Activated T-cell treated with anti-CD3 and anti-CD28 coated beads for 4 hours (primary cell): ENCODE measurements at places on chromosomes 7 and 10.

- no peak for DNase-seq
Observed at GRCh38 chr7:82530361-82530760, 86.8 kb upstream of the CACNA2D1 start.

DNA sequence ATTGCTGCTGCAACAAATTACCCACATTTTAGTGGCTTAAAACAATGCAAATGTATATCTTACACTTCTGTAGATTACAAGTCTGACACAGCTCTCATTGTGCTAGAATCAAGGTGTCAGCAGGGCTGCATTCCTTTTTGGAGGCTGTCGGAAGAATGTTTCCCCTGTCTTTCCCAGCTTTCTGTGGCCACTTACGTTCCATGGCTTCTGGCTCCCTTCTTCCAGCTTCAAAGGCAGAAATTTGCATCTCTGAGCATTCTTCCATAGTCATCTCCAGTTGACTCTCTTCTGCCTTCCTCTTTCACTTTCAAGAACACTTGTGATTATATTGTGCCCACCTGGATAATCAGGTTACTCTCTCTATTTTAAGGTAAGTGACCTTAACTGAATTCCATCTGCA, 125.3 kb downstream of the GPR158 start:
- no peak for DNase-seq

DNA sequence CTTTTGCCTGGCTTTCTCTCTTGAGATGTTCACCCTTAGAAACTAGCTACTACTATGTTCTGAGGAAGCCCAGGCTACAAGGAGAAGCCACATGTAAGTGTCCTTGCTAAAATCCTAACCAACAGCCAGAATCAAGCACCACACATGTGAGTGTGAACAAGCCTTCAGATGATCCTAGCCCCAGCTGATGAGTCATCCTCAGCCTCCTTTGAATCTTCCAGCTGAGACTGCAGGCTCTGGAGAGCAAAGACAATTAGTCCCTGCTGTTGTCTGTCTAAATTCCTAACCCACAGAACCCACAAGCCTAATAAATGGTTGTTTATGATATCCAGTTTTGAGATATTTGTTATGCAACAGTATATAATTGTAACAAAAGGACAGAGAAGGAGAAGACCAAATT, 92.8 kb upstream of the TAC1 start:
- DNase-seq: no peak

- DNase-seq: no peak
Observed at GRCh38 chr10:89235073-89235798, 16.3 kb downstream of the LIPA start.

GRCh38 chr10:24439935-24440334, 231.0 kb downstream of the KIAA1217 start:
- no peak for DNase-seq

GRCh38 chr7:78080811-78081210, 282.2 kb downstream of the PHTF2 start:
- DNase-seq: no peak

DNA sequence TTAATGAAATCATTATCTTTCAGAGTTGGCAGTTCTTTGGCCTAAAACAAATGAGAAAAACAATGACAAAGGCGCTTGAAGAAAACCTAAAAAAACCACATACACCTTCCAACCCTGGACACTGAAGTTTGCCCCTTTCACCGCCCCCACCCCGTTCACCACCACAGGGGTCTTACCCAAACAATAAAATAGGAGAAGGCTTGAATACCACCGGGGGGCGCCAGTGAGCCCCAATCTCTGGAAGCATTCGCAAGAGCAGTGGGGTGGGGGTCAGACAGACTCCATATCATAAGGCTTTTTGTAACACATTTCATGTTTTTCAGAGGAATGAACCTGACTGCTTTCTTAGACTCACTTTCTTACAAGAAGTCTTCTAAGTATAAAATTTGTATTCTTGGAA, 163.6 kb downstream of the PIP4K2A start:
- DNase-seq: peak; percentile 67

DNA sequence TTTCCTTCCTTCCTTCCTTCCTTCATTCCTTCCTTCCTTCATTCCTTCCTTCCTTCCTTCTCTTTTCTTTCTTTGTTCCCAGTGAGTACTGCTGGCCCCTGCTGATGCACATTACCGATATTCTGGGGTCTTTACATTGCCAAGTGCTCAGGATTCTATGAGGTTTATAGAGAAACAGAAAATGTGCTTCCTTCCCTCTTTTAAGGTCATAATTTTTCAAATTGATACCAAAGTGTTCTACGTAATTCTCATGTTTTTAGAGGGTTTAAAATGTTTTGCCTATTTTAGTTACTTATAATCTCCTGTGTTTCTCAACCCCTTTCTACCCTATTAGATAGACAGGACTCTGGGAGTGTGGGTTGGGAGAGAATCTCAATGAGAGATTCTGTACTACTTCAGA, 291.2 kb downstream of the HDAC9 start:
- DNase-seq: no peak

GRCh38 chr7:113071465-113071864, 15.2 kb downstream of the GPR85 start:
- DNase-seq: no peak

- no peak for DNase-seq
Observed at GRCh38 chr10:24963521-24964041, 11.2 kb upstream of the PRTFDC1 start.

GRCh38 chr10:86674912-86675311, 6.6 kb downstream of the LDB3 start:
- no peak for DNase-seq

DNA sequence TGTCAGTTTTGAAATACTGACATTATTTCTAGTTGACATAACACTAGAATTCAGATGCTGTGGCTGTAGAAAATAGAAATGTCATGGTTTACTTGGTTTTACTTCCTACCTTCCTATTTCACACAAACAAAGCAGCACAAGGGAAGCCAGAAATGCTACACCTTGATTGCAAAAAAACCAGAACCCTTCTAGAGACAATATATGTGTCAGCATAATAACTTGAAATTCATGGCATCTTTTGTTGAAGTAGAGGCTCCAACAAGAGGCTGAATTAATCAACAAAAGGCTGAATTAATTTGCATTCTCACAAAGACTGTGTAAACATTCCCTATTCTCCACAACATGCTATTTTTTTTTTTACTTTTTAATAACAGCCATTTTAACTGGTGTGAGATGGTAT, 25.2 kb downstream of the ZNF117 start:
- DNase-seq: no peak

GRCh38 chr10:110426294-110427181, 71.2 kb upstream of the DUSP5 start:
- DNase-seq: no peak

- no peak for DNase-seq
Observed at GRCh38 chr10:62326176-62326575, 48.0 kb upstream of the ZNF365 start.
